Activated CD4-positive, alpha-beta T cell treated with anti-CD3 and anti-CD28 coated beads, Interleukin-2, amount 10 ng/mL, durations not matched to agents 7 days and 5 days (primary cell): ENCODE measurements at places on chromosomes 13 and 19.
A peak's percentile ranks its signal among the peaks of the same experiment; 100 is the strongest.

DNA sequence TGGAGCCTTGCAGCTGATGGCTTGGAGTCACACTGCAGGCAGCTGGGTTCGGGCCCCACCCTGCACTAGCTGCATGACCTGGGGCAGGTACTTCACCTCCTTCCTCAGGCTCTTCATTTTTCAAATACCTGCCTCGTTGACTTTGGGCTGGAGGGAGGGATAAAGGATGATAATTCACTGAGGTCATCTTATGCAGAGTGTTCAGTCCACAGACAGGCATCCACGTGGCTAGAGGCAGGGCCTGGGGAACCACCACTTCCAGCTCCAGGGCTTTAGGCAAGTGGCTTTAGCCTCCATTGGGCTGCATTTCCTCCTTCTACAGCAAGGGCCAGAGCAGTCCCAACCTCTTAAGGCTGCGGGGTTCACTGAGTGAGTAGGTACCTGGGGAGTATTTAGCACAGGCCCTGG, 84.8 kb downstream of the SIPA1L3 start:
- no peak for DNase-seq

DNA sequence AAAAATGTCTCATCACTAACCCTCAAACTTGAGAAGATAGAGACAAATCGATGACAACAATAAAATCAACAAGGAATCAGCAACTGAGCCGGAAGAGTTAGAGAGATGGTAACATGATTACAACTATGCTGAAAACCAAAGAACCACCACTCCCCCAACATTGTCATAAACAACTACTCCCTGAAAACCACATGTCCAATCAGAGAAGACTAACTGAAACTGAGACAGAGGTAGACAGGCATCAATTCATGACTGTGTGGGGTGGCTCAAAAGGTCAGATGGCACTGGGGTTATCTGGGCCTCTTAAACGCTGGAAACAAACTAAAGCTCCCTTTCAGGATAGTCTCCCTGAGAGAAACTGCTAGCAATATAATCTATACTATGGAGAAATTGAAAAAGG, 488.8 kb downstream of the KCTD12 start:
- peak; percentile 6 for DNase-seq

DNA sequence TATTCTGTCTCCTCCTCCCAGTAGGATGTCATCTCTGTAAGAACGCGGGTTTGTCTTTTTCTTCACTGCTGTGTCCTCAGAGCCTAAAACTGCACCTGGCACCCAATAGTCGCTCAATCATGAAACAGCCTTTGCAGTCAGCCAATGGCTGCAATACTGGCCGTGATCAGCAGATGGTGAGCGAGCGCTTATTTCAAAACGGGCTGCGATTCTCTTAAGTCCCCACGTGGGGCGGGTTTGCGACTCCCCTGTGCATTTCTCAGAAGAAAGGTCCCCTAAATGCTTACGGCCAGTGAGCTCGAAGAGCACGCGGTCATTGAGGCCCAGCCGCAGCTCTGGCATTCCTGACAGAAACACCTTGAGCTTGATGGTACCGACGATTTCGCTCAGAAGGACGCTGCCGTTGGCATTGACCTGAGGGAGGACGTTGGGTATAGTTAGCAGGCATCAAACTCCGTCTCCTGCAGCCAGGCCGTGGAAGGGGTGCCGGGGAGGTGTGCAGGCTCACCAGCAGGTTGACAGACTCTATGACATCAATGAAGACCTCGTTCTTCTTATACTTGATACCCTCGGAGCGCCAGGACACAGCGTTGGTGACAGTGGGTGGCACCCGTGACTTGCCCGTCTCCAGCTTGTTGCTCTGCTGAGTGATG, 6.0 kb downstream of the AP1M2 start:
- peak; percentile 93 for DNase-seq

DNA sequence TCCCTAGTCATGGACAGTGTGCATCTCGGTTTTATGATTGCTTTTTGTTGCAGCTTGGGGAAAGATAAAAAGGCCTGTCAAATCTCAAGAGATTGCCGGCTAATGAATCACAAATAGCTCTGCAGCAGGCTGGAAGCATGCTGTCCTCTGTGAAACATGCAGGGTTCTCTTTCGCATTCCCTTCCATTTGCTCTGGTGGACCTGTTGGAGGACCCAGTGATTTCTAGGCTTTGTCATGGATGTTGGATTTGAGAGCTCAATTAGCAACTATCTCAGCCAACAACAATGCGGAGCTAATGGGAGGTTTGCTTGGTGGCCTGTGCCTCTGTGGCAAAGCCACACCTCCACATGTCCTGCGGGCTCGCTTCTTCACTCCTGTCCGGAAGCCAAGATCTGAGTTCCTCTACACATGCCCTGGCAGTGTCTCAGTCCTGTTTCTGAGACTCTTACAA, 418.1 kb upstream of the ARGLU1 start:
- DNase-seq: no peak
